ENCODE measurements at places on chromosomes 2 and 18.

GRCh38 chr2:174522553-174522952 is 35.7 kb upstream of the GPR155 start:
- no peak for DNase-seq

GRCh38 chr2:230669386-230669950 is 43.2 kb upstream of the CAB39 start:
- no peak for DNase-seq

DNA sequence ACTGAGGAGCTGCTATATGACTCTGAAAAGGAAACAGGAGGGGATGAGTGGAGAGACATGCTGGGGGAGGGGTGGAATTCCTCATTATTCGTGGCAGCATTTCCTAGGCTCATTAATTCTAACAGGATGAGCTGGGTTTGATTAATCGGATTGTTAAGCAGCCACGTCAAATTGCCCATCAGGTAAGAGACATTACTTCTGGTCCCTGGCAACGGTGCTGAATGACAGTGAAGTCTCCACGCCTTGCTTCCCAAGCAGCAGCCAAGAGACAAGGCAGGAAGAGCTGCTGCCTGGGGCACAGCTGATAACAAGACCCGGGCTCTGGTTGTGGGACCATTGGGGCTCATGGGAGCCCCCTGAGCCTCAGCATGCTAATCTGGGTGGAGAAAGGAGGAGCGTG is 86.6 kb downstream of the MARCHF4 start:
- no peak for DNase-seq

DNA sequence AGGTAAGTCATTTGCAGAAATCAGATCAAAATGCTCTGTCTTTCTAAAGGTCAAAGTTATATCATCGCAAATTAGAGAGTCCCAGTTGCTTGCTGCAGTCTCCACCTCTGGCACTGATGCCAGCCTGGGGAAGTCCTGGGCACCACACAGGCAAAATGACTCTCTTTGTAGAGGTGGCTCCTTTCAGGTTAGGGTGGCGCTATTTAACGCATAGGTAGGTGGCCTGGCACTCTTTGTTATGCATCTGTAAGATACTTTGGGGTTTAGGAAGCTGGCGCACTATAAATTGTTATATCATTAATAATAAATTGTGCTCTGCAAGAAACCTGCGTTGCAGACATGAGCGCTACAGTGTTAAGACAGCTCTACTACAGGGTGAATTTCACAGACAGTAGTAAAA is 268.5 kb downstream of the ICOS start:
- no peak for DNase-seq

GRCh38 chr2:171762879-171763573 is 75.8 kb downstream of the DYNC1I2 start:
- no peak for DNase-seq

GRCh38 chr2:42854207-42854818 is 61.9 kb upstream of the HAAO start:
- DNase-seq: no peak

DNA sequence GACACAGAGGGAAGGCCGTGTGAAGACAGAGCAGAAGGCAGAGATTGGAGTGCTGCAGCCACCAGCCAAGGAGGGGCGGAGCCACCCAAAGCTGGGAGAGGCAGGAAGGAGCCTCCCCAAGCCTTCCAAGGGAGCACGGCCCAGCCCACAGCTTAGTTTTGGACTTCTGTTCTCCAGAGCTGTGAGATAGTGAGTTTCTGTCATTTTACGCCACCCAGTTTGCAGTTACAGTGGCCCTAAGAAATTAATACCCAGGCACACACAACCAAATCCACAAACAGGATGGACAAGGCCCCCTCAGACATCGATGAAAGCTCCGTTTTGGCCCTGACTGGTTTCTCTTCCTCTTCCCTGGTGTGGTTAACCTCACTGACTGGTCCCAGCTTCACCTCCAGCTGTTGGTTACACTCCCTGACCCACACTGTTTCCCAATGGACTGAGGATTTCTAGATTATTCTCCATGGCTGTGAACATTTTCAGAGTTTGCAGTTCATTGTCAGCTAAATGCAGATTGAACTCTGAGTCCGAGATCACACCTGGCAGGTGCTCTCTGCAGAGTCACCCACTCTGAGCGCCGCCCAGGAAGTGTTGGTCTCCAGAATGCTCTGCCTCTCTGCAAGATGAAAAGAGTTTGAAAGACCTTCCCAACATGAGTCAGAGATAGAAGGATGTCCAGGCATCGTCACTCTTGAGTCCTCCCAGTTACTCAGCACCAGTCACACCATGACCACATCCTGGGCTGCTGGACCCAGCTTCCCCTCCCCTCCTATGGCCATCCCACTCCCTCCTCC is 100.2 kb downstream of the TWIST2 start:
- no peak for DNase-seq

DNA sequence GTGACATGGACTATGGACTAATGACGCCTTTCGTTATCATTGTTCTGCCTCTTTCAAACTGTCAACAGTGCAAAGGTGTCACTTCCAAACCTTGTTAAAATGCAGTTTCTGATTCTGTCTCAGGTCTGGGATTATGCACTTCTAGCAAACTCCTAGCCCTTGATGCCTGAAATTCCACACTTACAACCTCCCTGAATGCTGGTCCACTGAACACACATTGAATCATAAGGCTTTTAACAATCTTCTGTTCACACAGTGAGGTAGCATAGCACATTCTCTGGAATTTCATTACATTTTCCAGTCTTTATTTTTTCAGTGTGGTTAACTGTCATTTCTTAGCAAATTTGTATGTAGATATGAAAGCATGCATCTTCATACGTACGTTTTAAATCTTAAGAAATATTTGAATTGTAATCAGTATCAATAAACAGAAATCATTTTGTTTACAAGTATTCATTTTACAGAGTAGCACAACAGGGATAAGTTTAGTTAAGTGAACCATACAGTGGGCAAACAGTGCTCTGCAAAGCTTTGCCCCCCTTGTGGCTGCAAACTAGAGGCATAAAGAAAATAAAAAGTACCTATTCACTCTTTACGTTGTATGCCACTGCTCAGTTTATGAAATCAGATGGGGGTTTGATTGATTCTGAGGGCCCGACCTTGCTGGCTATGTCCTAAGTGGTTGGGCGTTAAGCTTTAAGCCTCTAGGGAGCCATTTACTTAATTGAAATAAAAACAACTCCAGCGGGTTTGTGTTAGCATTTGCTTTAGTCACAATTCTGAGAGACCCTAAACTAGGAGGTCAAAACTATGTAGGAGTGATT is 250.8 kb downstream of the LRRTM1 start:
- DNase-seq: no peak

DNA sequence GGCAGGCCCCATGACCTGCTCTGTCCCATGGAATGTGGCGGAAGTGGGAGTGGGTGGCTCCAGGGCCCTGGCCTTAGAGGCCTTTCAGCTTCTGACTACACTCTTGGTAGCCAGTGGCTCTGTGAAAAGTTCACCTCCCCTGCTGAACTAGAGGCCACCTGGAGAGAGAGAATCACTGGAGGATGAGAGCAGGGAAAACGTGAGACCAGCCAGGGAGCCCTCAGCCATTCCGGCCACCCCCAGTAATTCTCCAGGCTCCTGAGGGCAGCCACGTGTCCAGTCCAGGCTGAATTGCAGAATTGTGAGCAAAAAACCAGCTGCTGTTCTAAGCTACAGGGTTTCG is 10.5 kb downstream of the COLEC12 start:
- DNase-seq: no peak

DNA sequence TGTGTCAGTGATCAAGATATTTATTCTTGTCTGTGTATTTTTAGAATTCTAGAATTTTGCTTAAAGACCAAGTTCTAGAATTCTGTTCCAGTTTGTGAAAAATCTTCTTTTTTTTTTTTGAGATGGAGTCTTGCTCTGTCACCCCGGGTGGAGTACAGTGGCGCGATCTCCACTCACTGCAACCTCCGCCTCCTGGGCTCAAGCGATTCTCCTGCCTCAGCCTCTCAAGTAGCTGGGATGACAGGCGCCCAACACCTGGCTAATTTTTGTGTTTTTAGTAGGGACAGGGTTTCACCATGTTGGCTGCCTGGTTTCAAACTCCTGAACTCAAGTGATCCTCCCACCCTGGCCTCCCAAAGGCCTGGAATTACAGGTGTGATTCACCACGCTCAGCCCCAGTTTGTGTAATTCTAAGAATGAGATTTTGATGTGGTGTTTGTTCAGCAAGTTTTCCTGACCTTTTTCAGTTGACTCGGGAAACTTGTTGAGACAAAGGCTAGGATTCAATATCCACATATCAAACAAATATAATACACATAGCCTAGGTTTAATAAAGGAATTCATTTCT is 3.6 kb downstream of the EIF5B start:
- no peak for DNase-seq

DNA sequence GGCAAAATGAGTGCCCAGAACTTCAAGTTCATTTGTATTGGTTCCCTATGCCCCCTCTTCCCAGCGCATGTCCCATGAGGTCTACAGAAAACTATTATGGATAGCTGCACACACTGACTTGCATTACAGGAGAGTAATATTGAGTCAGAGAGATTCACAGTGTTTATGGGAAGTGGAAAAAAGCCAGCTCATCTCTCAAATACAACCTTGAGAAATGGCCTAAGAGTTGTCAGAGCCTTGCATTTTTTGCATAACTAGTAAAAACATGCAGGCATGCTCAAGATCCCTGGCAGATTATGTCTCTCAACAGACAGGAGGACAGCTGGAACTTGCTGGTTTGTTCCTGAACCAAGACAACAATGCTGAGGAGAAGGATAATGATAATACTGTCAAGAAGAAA is 1292.8 kb downstream of the DSC3 start:
- DNase-seq: no peak

DNA sequence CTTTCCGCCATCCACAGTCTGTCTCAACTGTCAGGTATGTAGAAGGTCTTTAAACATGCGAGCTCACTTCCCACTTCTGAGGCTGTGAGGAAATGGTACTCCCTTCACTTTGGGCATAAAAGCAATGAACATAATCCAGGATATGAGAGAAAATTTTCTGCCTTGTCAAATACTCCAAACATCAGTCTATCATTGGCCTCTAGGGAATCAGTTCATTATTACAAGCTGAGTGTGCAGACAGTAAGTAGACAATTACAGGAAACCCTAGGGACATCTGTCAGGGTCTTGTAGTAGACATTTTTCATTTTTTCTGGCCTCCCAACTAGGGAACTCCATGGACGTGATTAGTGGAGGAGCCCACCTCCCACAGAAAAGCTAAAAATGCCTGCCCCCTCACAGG is 13.6 kb upstream of the APCDD1 start:
- no peak for DNase-seq

GRCh38 chr18:6605115-6605869 is 124.2 kb upstream of the ARHGAP28 start:
- DNase-seq: no peak

GRCh38 chr2:100976645-100977391 is 25.3 kb upstream of the RPL31 start:
- no peak for DNase-seq

DNA sequence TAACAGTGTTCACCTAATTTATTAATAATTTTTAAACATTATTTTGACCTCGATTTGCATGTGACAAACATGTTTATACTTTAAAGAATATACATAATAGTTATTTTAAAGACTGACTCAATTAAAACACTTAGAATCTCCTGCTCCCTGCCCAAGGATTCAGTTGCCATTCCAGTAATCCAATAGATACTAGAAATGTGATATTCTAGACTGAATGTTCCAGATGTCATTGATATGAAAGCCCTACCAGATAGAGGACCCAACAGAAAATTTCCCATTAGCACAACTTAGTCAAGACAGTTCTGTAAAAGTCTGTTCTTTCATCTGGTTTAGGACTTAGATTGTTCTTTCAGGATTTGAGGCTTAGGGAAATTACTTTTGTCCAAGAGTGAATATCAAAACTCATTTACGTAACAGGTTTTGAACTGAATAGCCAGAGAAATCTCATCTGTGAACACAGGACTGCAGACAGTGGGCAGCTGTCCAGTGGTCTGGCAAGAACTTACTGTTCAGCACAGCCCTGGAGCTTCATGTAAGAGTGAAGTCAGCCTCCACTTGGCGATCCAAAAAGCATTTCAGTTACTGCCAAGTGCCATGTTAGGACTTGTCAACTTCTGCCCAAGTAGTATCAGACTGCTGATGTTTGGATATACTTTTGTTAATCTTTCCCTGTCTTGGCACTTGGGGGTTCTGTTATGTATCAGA is 77.5 kb downstream of the OSBPL6 start:
- no peak for DNase-seq

GRCh38 chr2:106187273-106187891 is 6.7 kb downstream of the UXS1 start:
- no peak for DNase-seq

- DNase-seq: no peak
Observed at GRCh38 chr2:97747716-97748115, 34.3 kb downstream of the ZAP70 start.
